ENCODE measurements at places on chromosomes 4 and X.

- no peak for DNase-seq
These were observed 18.1 kb upstream of the PPEF2 start for GRCh38 chr4:75920327-75920726.

GRCh38 chr4:4913147-4913561 is 53.7 kb downstream of the MSX1 start:
- DNase-seq: no peak

- no peak for DNase-seq
These were observed 103.3 kb downstream of the MGST2 start for GRCh38 chr4:139768896-139769295.

DNA sequence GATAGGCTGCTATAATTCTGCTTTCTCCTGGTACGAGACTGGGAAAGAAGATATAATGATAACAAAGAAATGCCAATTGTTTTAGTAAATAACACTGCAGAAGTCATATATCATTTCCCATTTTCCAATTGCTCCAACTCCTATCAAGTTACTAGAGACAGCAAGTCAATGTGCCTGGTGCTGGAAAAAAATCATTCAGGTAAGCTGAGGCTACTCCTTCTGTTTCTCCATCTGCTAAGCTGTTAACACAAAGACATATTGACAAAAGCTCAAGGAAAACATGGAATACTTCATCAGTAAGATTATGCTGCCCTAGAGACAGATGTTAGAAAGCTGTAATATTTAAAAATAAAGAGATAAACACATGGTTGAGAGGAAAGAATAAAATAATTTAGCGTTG is 10.0 kb downstream of the NAA11 start:
- no peak for DNase-seq

GRCh38 chr4:142164767-142165500 is 528.6 kb downstream of the IL15 start:
- DNase-seq: no peak

DNA sequence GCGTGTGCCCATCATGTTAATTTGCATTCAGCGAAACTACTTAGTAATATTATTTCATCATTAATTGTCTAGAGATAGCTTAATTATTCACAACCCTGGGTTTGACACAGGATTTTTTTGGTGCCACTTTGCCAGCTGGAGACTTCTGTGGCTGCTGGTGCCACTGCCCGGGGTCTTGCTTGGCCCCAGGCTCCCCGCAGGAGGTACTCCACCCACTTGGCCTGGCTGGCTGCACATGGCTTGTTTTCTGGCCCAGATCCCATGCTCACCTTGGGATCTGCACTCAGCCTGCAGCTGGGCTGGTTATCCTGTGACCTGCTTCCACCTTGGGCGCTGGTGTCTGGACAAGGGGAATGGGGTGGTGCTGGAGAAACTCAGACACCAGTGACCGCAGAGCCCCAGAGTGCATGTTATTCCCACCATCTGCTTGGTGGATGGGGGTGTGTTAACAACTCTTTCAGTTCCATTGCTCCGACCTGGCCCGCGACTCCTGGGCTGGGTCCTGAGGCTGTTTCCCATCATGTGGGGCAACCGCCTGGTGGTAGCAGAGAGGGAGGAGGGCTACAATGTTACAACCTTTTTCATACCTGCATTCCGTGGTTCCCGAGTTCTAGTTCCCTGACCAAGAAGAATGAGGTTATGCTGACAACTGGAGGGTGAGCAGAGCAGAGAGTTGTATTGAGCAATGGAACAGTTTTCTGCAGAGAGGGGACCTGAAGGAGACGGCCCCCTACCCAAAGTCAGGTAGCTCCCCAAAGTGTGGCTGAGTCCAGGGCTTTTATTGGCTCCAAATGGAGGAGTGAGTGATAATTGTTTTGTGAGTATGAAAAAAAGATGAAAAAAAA is 1950.0 kb upstream of the IGFBP7 start:
- no peak for DNase-seq

GRCh38 chr4:10226756-10227155 is 110.2 kb upstream of the WDR1 start:
- no peak for DNase-seq
